ENCODE measurements at places on chromosomes 6 and 20.

- DNase-seq, result no peak
These were observed 10.7 kb downstream of the MSH5 start for GRCh38 chr6:31750411-31751022.

DNA sequence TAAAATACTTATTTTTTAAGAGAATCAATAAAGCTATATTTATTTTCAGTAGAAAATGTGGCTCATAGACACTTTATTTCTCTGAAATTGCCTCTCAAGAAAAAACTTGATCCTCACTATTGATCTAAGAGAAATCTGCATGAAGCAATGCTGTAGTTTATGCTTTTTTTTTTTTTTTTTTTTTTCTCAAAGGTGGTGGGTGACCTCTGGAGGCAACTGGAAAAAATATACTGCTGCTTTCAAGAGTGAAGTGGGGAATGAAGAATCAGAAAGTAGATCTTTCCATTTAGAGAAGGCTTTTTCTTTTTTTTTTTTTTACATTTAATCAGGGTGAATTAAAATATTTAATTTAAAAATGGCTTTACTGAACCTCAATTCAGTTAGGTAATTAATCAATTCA lies 169.3 kb downstream of the SLC16A10 start:
- no peak for DNase-seq

GRCh38 chr6:5771759-5772390 lies 234.8 kb downstream of the NRN1 start:
- no peak for DNase-seq

- DNase-seq, result no peak
These were observed 18.5 kb downstream of the CD164 start for GRCh38 chr6:109363753-109364152.

- no peak for DNase-seq
These were observed 68.5 kb downstream of the MAP3K5 start for GRCh38 chr6:136723780-136724179.

- no peak for DNase-seq
These were observed 2.2 kb downstream of the ADGRF4 start for GRCh38 chr6:47700596-47700995.

DNA sequence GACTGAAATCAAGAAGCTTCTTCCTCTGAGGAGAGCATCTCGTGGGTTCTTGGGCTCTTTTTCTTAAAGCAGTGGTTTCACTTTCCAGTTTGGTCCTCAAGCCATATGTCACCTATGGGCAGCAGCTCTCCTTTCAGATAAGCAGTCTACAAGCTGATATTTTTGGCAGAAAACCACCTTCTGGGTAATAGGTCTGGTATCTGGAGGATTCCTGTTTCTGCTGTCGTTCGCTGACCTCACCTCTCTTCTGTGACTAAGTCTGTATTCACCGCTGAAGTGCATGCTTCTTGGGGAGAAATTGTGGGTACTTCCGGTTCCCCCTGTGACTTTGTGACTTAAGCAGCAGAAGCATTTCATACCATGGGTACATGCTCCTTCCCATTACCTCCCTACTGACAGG lies 193.6 kb downstream of the EDN1 start:
- DNase-seq, result no peak

- DNase-seq, result no peak
These were observed 36.8 kb upstream of the ME1 start for GRCh38 chr6:83467620-83468036.

- DNase-seq, result no peak
These were observed 277.7 kb downstream of the ADGB start for GRCh38 chr6:146876271-146877151.

DNA sequence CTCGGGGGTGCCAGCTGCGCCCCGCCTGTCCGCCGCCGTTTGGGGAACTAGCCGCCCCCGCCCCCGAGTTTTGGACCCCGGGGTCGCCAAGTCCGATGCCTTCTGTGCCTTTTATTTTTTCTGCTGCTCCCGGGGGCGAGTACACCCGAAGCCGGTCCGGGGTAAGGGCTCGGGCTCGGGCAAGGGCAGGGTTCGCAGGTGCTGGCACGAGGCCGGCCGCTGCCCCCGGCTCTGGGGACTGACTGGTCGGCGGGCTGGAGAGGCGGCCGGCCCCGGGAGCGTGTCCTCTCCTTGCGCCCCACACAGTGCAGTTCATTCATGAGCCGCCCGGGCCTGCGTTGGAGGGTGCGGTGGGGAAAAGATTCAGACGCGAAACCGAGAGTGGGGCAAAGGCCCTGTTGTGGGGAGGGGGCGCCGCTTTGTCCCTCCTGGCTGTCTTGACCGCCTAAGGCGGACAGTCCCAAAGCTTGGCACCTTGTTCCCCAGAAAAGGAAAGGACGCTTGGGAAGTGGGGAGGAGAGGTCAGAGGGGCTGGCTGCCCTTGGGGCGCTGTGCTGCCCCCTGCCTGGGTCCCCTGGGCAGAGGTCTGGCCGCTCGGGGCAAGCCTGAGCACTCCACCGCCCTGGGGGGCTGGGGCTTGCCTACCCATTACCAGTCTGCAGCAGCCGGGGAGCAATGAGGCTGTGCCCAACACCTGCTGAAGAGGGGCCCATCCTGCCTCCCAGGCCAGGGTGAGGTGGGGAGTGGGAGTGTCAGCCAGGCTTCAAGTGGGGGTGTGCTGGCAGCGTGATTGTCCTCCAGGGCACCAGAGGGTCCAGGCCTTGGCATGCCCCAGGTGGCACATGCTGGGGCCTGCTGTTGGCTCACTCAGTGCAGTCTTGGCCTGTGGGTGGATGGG lies 915 bp downstream of the TMEM63B start:
- peak; percentile 47 for DNase-seq

DNA sequence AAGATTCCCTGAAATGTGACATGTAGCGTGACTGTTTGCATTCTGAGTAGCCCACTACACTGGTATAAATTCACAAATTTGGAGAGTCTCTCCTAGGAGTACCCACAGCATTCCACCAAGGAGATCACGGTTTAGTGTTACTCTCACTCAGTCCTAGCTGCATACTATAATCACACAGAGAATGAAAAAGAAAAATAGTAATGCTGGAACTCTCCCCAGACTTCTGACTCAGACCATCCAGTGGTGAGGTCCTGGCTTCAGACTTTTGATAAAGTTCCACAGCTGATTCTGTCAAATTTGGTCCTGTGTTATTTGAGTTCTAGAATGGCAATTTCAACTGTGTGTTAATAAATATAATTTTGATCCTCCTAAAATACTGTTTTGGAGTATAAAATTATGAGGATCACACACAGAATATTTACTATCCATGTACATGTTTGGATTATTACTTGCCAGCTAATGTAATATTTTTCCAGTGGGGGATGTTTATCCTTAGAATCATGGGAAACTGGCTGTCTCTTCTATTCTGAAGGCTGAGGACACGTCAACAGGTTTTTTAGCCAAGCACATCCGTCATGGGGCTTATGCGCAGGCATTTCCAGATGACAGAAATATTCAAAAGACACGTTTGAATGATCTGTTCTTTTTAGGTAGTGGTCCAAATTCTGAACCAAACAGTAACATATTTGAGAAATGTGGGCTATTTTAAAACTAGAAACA lies 5.1 kb upstream of the KIAA0408 start:
- DNase-seq, result peak; percentile 31

DNA sequence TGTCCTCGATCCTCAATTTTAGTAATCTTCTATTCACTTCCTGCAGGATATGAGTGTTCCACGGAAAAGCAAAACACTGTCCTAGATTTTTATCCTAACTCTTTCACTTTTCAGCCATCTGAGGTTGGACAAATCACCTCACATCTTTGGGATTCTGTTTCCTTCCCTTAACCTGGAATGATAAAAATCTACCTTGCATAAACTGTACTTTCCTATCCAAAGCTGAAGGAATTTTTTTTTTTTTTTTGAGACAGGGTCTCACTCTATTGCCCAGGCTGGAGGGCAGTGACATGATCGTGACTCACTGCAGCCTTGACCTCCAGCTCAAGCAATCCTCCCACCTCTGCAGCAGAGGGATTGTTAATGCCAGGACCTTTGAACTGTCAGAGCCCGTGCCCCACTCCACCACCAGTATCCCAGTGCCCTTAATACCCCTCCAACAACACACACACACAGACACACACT lies 20.5 kb downstream of the CAPN11 start:
- DNase-seq, result no peak

GRCh38 chr6:144585217-144585814 lies 300.2 kb downstream of the UTRN start:
- DNase-seq, result no peak

- no peak for DNase-seq
These were observed 129.5 kb downstream of the LRRC1 start for GRCh38 chr6:53924277-53924676.

DNA sequence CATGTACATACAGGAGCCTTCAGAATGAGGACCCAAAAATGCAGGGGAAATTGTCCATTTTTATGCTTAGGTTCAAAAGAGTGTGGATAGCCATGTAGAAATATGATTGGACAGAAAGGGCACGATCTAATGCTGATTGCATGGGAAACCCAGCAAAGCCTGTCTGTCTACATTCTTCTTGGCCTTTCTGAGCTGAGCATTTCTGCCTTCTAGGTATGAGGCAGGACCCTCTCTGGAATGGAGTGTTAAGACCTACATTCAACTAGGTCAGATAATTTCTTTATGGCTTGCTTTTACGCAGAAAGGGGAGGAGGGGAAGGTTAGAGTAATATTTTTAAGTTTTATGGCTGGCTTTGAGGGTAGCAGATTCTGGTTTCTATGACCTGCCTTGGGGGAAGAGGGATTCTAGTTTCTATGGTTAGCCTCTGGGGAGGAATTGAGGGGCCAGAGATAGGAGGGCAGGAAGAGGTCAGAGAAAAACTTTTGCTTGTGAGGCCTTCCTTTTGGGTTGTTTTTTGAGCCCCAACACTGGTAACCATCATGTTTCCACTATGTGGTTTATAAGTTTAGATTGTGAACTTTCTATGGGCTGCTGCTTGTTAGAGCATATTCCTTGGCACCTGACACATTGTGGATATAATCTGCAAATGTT lies 63.5 kb downstream of the LYRM2 start:
- no peak for DNase-seq

GRCh38 chr6:551405-551804 lies 105.5 kb downstream of the HUS1B start:
- DNase-seq, result no peak
